Activated T-cell treated with anti-CD3 and anti-CD28 coated beads for 1 hour (primary cell): ENCODE measurements at places on chromosomes 12 and 14.

DNA sequence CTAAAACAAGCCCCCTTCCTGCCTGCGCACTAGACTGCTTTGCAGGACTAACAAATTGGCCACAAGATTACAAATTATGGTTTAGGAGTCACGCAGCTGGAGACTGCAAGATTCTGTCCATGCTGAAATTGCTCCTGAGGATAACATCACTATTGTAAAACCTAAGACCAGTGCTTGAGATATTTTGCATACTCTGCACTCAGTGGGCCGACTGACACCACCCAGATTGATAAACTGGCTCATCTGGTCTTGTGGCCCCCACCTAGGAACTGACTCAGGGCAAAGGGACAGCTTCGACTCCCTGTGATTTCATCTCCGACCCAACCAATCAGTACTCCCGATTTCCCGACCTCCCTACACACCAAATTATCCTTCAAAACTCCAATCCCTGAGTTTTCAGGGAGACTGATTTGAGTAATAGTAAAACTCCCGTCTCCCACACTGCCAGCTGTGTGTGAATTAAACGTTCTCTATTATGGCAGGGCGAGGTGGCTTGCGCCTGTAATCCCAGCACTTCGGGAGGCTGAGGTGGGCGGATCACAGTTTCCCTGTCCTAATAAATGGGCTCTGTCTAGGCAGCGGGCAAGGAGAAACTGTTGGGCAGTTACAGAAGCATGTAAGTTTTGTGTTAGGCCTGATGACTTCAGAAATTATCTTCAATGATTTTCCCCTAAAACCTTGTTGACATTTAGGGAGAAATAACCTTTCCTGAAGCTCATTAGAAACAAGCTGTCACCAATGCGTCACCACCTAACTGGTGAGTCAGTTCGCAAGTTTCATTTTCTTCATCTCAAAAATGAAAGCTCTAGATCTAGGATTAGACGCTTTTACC is 5.3 kb upstream of the UBC start:
- DNase-seq, result no peak

DNA sequence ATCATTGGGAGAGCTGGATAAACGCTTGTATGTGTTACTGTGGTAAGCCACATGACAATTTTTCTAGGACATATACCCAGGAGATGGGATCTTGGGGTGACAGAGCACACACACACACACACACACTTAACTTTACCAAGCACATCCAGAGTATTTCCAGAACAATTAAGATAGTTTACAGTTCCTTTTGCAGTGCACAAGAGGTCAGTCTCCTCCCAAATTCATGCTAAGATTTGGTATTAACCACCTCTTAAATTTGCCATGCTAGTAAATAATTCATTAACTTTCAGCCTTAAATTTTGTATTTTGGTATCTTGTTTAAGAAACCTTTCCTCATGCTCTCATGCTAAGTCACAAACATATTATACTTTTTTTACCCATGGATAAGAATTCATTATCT is 33.9 kb upstream of the LIMA1 start:
- DNase-seq, result no peak

DNA sequence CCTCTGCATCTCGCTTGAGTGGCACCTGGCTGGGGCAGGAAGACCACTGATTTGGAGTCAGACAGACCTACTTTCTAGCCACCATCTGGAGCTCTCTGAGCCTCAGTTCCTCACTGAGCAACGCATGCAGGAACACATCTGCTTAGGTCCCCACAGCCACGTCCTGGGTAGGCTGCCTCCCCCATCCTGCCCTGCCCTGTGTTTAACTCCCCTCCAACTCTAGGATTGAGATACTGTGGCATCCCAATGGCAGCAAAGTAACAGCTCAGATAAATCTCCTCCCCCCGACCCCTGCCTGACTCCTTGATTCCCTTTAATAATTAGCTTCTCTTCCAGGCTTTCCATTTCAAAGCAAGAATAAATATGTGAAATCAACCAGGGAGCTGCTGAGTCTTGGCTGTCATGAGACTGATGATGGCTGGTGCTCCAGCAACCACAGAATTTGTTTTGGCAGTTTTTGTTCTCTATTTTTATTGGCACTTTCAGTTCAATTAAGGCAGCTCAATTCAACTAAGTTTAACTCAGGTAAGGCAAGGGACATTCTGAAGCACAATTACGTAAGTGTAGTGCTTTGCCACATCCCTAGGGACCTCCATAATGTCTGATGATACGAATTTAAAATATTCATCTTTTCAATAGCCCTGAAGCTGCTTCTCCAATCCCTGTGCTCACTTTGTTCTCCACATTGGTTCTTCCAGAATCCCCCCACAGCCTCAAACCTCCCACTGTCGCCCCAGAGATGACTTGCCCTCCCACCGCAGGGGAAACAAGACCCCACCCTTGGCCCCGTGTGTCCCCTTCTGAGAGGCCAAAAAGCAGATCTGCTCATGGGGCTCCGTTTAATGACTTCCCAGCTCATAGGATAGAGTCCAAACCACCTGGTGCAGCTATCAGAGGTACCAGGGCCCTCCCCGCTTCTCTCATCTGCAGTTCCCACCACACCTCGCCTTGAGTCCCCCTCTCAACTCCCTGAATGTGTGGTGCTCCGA is 58.2 kb downstream of the ESR2 start:
- no peak for DNase-seq

- no peak for DNase-seq
Observed at GRCh38 chr14:101556131-101556530, 5.2 kb upstream of the DIO3 start.

- DNase-seq, result no peak
Observed at GRCh38 chr14:30957813-30958370, 67.6 kb upstream of the AP4S1 start.

DNA sequence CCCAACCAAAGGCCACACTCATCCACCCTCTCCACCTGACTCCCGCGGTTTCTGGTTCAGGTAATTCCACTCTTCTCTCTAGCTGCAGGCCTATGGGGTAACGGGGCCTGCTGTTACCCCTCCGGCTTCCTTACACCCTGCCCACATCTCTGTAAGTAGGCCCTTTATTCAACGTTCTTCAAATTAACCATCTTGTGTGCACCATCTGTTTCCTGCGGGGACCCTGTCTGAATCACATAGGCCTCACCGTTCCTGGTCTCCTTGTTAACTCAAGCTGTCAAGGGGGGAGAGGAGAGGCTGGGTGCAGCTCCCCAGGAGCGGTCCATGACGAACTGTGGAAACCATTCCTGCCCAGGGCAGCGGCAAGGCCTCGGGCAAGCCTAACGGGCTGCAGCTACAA is 9.3 kb upstream of the DLK1 start:
- no peak for DNase-seq

DNA sequence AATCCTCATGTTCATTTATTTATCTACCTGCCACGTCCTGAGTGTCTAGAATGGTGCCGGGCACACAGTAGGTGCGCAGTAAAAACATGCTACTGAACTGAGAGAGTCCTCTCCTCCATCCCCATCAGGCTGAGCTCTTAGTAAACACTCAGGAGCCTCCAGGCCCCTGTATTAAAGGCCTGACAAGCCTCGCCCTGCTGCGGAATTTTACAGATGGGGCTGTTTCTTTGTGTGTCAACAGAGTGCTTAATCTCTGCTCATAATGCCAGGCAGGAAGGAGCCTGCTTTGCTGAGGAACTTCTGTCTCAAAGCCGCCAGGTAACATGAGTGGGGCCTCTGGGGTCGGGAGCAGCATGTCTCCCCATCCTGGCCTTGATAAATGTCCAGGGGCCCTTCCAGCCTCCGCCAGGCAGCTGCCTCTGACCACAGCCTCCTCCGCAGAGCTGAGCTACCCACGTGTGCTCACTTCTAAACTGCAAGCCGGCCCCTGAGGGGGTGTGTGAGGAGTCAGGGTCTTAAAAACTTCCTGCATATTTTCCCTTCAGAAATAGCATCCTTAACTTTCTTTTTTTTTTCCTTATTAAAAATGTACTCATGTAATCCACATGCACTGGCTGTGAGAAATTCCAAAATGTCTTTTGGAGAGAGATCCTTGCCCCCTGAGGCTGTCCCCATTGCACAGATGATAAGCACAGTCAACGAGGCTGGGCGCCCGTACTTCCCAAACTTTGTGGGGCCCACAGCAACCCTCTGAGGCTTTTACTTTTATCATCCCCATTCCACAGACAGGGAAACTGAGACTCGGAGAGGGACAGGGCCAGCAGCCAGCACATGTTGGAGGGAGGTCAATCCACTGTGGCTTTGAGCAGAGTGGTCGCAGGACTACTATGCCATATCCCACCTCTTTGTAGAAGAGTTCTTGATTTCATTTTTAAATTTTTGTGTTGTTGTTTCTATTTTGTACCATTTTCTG is 116.0 kb upstream of the NCOR2 start:
- no peak for DNase-seq

GRCh38 chr12:2286461-2287131 is 233.8 kb downstream of the CACNA1C start:
- DNase-seq, result no peak

DNA sequence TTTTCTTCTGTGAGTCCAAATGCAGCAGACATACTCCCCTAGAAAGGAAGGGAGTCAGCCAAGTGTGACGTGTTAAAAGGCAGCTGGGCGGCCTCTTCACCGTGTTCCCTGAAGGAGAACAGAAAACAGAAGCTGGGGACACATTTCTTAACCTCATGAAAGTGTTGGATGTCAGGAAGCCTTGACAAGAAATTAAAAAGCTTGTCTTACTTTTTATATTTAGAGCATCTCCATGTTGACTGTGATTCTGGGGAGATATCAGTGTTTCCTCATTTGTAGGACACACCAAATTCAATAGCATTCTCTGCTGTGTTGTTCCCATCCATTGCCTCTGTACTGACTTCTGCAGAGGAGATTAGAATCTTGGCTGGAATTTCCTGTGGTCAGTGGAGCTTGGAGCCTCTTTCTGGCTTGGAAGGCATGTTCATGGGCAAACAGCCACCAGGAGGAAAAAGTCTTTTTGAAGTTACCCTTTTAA is 93.7 kb downstream of the RMST start:
- DNase-seq, result no peak

DNA sequence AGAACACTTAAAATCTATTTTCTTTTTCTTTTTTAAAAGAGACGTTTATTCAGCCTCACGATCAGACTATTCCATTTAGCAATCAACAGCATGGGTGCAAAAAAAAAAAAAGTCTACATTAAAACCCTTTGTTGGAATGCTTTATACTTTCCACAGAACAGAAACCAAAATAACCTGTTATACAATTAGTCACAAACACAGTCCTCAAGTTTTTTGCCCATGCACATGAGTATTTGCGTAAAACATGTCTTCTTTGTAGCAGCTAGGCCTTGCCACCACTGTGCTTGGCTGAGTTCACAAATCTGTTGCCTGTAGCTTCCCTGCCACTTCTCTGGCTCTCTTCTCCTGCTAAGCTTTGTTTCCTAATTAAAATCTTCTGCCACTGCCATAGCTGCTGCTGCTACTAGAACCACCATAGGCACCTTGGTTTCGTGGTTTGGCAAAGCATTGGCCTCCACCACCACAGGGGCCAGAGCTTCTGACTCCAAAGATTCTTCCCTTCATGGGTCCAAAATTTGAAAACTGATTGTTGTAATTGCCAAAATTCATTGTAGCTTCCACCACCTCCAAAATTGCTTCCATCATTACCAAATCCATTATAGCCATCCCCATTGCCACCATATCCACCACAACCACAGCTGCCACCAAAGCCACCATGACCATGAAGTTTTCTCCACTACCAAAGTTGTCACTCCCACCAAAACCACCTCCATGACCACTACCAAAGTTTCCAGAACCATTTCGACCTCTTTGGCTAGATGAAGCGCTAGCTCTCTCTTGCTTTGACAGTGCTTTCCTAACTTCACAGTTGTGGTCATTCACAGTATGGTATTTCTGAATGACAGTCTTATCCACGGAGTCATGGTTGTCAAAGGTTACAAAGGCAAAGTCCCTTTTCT is 38.1 kb downstream of the KLRG1 start:
- no peak for DNase-seq

- DNase-seq, result no peak
Observed at GRCh38 chr12:38721611-38722252, 183.7 kb downstream of the CPNE8 start.

GRCh38 chr12:97127061-97127460 is 220.0 kb downstream of the NEDD1 start:
- no peak for DNase-seq

GRCh38 chr12:41277100-41277945 is 89.2 kb downstream of the PDZRN4 start:
- DNase-seq, result no peak

GRCh38 chr14:22400655-22401259 is 188.3 kb downstream of the DAD1 start:
- no peak for DNase-seq

GRCh38 chr12:118183711-118184110 is 47.8 kb downstream of the PEBP1 start:
- no peak for DNase-seq

- DNase-seq, result no peak
Observed at GRCh38 chr14:37997017-37997416, 210.7 kb upstream of the SSTR1 start.

GRCh38 chr12:54195737-54196347 is 7.1 kb upstream of the SMUG1 start:
- DNase-seq, result no peak

DNA sequence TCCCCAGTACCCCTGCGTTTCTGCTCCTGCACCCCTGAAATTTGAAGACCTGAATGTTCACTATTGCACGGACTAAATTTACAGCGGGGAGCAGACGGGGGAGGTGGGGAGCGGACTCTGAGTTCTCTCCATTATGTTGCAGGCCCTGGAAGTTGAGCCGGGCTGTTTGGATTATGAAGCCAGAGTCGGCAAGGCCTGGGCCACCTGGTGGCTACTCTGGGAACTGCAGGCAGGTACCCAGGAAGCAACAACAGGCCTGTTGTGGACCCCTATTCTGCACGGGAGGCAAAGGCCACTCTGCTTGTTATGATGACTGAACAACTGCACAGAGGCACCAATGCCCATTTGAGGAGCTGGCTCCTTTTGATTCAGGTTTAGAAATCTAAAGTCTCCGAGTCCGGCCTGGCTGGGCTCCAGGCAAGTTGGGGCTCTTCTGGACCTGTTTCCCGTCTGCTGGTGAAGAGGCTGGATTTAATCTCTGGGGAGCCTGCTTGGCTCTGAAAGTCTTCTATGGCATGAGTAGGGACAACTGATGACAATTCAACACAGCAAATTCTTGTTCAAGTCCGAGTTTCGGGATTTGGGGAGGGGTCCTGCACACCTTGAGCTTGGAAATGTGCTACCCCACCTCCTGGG is 34.1 kb upstream of the FAM181A start:
- peak; percentile 67 for DNase-seq
